Kidney capillary endothelial cell (primary cell): ENCODE measurements at places on chromosomes 1 and 21.
A peak's percentile ranks its signal among the peaks of the same experiment; 100 is the strongest.

- DNase-seq: no peak
Observed at GRCh38 chr1:233066087-233066486, 115.7 kb downstream of the NTPCR start.

- peak; percentile 19 for DNase-seq
Observed at GRCh38 chr1:224736619-224737352, 120.7 kb downstream of the CNIH3 start.

GRCh38 chr1:228445843-228446650 lies 29.4 kb upstream of the TRIM17 start:
- no peak for DNase-seq

GRCh38 chr21:25215698-25216384 lies 391.4 kb downstream of the MRPL39 start:
- DNase-seq: no peak

- DNase-seq: no peak
Observed at GRCh38 chr1:35650416-35650815, 9.1 kb upstream of the PSMB2 start.

- no peak for DNase-seq
Observed at GRCh38 chr21:34519016-34519415, 7.0 kb upstream of the KCNE1 start.

DNA sequence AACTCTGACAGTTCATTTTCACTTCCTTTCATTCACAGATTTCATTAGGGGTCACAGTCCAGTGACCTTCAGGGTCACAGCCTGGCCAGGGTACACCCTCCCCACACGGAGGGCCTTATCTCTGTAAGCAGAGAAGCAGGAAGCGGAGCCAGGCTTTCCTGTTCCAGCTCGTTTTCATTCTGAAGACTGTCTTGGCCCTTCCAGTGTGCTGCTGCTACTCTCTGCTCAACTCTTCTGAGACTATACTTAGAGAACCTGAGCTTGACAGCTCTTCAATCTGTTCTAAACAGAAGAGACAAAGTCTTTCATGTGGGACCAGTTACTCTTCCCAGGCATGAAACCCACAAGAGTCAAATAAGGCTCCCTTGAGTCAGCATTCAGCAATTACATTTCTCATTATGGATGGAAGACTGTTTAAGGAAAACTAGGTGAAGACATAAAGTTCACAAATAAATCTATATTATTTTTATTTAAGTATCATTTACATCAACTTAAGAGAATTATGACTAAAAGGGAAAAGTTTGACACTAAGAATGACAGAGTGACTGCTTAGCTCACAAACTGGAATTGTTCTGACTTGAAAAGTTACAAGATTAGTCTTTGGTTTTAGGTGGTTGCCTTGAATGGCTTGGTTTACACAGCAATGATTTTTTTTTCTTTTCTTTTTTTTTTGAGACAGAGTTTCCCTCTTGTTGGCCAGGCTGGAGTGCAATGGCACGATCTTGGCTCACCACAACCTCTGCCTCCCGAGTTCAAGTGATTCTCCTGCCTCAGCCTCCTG lies 4.8 kb upstream of the TDRD10 start:
- peak; percentile 63 for DNase-seq

- peak; percentile 49 for DNase-seq
Observed at GRCh38 chr1:221478050-221478949, 263.6 kb downstream of the DUSP10 start.

- no peak for DNase-seq
Observed at GRCh38 chr1:209749205-209749604, 6.6 kb upstream of the TRAF3IP3 start.

DNA sequence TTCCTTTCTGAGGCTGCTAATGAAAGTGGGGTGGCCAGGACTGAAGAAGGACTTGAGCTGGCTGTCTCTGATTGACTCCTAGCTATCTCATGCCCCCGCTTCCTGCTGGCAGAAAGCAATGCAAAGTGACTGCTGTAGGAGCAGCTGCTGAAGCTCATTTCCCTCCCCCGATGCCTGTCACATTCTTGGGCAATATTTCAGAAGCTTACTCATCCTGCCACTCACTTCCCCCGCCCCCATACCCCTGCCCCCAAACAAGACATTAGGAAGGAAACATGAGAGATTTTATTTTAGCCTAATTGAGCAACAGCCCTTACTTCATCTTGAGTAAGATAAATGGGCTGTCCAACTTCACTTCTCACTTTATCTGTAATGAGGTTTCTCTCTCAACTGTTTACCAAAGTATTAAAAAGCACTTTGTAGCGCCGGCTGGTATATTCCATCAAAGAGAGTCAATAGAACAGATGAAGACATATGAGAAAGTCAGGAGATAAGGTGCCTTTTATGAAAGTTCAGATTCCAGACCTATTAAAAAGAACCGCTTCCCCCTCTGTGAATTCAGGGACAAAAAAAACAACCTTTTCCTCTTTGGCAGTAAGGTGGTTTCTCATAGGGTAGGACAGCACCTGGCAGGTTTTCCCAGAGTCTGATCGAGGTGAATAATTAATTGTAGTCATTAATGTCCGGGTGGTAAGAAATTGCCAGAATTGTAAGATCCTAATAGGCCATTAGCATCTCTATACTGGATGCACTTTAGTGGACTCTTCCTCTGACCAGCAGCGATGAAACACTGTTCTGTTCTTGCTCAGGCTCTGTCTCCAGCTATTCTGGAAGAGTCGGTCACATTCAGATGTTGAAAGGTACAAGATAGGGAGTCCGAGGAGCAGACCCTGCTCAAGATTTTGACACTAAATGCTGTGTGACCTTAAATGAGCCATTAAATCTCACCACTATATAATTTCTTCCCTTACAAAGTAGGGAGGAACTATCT lies 70.2 kb downstream of the SH3GLB1 start:
- peak; percentile 94 for DNase-seq

GRCh38 chr1:177368255-177368654 lies 197.5 kb downstream of the BRINP2 start:
- DNase-seq: peak; percentile 46
